ENCODE measurements at places on chromosomes 12 and 14.

- DNase-seq: no peak
Measured at GRCh38 chr12:7751394-7751793, 4.2 kb upstream of the CLEC4C start.

DNA sequence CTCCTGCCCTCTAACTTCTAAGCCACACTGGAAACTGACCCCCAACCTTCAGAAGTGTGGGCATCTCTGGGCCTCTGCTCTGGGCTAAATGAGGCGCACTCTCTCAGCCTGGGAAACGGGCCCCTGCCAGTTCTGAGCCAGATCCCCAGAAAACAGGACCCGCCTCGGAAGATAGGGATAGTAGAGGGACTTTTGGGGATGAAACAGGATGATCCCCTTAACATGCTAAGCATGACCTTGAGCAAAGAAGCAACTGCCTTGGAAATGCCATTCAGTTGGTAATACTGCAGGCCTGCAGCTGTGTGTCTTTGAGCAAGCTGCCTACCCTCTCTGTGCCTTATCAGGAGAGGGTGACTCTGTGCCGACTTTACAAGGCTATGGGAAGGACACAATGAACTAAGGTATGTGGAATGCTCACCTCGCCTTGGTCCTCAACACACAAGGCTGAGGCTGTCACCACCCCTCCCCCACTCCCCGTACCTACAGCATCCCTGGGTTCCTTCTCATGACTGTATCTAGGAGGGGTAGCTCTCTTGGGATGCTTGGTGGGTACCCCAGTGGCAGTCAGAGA lies 54.0 kb downstream of the NCOR2 start:
- DNase-seq: no peak

- no peak for DNase-seq
Measured at GRCh38 chr12:112149596-112149995, 24.2 kb downstream of the TRAFD1 start.

DNA sequence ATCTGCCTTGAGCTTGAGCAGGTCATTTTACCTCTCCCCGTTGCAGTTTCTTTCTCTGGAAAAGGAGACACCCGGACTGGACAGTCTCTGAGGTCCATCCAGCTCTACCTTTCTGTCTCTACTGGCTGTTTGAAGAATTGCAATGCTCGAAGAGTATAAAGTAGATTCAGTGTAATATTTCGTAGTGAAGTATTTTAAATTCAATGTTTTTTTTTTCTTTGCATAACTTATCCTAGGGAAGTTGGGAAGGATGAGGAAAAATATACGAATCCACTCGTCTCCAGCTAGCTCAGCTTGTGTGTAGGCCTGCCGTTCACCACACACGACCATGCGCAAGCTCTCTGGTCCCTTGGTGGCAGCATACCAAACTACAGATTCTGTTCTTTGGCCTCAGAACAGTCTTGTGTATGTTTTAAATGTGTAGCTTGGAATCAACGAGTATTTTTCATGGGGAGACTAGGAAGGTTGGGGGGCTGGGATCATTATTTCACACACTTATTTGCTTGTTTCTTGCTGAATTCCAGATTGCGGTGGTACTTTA lies 307.9 kb downstream of the CACNA1C start:
- no peak for DNase-seq

GRCh38 chr14:33357225-33358010 lies 418.7 kb downstream of the NPAS3 start:
- DNase-seq: no peak

DNA sequence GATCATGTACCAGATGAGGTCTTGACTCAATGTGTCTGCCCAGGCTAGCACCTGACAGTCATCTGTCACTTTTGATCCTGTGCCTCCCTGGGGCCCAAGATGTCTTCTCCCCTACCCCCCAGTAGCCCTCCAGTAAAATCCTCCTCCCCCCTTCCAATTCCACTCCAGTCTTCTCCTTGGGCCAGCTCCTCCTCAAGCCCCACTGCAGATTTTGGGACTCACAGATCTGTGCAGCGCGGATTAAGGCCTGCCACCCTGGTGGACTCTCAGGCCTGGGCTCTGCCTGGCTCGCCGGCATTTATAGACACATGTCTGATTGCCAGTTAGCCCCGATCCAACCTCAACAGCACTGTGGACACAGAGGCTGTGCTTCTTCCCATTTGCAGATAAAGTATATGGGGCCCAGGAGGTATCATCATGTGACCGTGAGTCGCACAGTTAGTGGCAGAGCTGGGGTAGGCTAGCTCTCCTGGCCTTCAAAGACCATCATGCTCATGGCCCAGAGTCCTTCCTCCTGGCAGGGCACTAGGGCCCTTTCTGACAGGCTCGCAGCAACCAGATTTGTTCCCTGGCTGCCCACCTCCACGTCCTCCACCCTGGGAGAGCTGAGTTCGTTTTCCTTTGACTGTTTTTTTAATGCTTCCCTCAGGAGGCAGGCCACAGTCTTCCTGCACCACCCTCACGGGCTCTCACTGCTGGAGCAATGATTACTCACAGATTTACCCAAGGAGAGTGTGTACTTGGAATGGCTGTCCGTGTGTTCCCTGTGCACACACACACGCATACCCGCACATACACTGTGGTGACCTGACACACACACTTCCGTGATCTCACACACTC lies 98.3 kb upstream of the DIO3 start:
- DNase-seq: no peak

DNA sequence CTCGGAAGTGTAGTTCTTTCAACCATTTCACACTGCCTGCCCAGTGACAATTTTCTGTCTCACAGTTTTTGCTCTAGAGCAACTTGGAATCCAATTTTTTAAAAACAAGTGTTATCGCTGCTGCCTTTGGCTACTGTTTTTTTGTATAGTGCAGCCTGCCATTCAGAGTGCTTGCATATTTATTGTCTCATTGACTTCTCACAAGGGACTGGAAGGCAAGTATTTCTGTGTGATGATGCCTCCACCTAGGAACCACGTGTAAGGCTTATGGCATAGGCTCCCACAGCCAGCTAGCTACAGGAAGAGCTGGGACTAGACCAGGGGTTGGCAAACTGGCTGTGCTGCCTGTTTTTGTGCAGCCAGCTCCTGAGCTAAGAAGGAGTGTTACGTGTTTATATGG lies 903 bp downstream of the PARPBP start:
- DNase-seq: no peak

All from CD4-positive, alpha-beta T cell treated with Interleukin-1 beta for 1 hour (primary cell).